Activated CD4-positive, alpha-beta memory T cell treated with anti-CD3 and anti-CD28 coated beads, Interleukin-2, amount 10 ng/mL, durations not matched to agents 7 days and 5 days (primary cell): ENCODE measurements at places on chromosomes 5 and 9. TPM values are rescaled to one million over a fixed set of nuclear protein-coding genes. Genes with fewer than 3 reads are reported as not detected.

The ACOT12 gene
- total RNA-seq: not detected

The SLC25A51 gene
- 28.4 TPM for total RNA-seq

The PCSK1 gene
- total RNA-seq: not detected

The RASGRF2 gene
- total RNA-seq: 2.4 TPM

The INSL6 gene
- not detected for total RNA-seq

DNA sequence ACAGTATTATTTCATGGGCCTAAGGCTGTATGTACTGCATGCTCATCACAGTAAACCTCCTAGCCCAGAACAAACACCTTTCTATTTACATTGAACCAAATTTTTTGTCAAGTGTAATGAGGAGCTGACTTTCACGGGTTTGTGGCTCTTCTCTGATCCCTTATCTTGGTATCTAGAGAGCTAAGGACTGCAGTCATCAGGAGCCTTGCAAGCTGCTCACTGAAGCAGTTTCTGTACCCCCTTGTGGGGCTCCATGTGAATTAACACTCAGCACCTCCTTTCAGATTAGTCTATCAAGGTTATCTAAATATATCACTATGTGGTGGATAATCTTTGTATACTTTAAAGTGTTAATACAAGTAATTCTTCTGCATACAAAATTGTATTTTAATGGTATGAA is 108.2 kb downstream of the AUH start:
- DNase-seq: peak; percentile 66

DNA sequence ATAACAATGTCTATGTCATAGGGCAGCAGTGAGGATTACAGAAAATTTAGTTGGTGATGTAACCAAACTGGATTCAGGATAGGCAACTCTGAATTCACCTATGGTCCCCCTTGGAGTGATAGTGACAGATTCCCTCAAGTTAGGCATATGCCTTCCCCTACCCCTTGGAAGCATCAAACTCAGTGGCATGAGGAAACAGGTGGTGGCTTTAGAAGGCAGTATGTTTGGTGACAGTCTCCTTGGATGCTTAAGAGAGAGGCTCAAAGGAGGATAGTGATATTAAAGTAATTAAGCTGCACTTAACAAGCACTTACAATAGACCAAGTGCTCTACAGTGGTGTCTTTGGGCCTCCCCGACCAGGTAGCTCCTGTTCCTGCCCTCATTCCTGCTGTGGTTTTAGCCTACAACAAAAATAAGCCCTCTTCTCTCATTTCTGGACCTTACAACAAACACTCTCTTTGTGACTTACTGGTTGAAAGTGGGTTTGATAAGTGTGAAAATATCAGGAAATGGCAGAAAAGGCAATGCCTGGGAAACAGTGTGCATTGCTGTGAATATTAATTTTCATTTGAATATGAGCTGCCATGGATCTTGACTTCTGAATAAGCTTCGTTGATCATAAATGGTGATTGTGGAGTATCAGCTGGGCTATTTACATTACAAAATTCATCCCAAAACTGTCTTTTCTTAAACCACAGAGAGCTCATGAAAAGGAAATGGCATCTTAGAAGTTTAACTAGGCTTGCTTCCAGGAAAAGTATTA is 29.2 kb downstream of the NR4A3 start:
- DNase-seq: no peak

DNA sequence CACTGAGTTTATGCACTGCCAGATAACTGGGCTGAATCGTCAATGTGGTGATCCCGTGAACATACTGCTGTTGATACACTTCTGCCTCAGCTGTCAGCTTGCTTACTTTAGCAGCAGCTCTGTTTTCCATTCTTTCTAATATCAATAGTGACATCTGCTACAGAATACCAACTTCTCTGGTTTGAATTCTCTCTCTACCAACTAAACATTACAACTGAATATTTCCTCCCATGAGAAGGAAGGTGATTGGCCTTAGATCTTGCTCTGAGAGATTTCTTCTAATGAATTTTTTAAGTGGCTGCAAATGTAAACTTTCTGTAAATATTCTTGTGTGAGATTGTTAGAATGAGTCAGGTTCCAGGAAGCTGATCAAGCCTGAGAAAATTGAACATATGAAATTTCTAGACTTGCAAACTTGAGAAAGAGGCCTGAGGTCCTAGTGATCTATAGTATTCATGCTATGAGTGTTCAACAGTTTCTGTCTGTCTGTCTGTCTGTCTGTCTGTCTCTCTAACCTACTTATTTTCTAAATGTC is 205.5 kb upstream of the CDKN2B start:
- no peak for DNase-seq

DNA sequence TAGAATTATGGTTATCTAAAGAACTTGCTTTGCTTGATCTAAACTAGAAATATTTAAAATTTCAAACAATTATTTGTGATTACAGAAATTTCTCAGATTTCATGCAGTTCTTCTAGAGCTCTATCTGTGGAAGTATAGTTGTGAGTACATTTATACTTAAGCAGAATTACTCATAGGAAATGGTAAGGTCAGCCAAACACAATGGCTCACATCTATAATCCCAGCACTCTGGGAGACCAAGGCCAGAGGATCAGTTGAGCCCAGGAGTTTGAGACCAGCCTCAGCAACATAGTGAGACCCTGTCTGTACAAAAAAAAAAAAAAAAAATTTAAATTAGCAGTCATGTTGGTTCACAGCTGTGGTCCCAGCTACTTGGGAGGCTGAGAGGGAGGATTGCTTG is 71.0 kb downstream of the INVS start:
- no peak for DNase-seq

DNA sequence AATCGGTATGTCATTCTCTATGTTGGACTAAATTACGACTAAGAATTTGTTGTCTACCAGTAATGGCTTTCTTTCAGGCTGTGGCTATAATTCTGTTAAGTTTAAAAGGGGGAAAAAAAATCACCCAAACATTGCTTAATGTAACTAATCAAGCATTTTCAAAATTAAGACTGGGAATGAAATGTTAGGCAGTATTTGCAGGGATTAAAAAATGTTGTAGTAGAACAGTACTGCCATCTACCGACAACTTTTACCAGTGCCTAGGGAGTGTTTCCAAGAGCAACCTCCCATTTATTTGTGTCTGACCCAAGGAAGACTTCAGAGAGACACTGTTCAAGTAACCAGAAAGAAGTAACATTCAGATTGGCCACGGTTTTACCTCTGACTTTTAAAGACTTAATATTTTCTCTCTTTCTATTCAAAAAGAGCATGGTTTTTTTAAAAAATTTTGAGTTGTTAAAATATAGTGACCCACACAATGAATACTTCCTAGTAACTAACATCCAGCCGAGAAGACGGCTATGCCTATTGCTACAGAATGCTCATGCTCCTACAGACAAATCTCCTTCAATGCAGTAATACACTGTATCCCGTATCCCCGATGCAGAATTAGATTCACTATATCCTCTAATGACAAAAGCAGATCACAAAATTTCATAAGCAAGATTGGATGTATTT is 92.4 kb downstream of the ARL15 start:
- no peak for DNase-seq

DNA sequence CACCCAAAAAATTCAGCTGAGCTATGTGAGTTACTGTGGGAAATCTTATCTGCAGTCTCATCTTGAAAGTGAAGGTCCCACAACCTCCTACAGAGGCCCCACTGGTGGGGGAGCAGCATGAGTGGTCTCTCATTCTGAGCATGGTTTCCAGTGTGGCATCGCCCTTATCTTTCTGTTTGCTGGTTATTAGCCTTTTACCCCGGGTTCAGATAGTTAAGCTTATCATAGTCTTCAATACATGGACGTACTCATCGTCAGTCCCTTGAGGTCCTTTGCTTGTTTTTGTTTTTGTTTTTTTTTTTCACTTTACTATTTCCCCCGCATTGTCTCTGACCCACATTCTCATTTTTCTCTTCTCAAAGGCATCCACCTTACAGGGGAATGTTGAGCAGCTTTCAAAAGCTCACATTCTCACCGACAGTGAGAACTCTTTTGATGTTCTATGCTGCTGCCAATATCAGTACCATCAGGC is 7.7 kb upstream of the HAVCR2 start:
- DNase-seq: no peak

- DNase-seq: no peak
Observed at GRCh38 chr5:170397059-170397458, 7.9 kb upstream of the KCNMB1 start.

- DNase-seq: no peak
Observed at GRCh38 chr5:155665361-155665760, 651.8 kb downstream of the KIF4B start.

- DNase-seq: no peak
Observed at GRCh38 chr5:112004867-112005622, 248.1 kb upstream of the NREP start.

DNA sequence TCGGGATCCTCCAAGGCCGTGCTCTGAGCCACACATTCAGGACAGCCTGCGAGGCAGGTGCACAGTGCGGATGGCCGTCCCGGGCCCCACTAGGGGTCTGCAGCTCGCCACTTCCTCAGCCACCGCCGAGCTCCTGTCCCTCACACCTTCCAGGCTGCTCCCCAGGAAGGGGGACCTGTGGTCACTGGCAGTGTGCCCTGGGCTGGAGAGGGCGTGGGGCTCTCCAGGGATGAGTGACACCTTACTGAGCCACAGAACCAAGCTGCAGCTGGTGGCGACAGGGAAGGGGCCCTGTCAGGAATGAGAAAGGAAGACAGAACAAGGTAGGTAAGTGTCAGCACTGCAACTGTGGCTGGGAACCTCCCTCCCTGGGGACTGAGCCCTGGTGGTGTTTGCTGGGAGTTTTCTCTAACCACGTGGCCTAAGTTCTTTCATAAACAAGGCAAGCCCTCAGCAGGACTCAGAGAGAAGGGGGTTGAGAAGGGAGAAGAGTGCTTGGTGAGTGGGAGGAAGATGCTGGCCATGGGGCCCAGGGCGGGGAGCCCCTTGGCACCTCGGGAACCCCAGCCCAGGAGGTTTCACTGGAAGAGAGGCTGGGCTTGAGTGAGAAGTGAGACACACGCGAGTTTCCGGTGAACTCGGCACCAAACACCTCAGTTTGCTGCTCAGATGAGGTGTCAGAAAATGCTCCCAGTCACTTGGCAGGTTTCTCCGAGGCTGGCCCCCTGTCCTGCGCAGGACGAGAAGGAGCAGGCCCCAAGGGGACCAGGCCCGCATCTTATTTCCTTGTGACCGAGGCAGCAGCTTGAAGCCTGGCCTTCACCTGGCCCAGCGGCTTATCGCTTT is 5.2 kb downstream of the IL13 start:
- peak; percentile 61 for DNase-seq

DNA sequence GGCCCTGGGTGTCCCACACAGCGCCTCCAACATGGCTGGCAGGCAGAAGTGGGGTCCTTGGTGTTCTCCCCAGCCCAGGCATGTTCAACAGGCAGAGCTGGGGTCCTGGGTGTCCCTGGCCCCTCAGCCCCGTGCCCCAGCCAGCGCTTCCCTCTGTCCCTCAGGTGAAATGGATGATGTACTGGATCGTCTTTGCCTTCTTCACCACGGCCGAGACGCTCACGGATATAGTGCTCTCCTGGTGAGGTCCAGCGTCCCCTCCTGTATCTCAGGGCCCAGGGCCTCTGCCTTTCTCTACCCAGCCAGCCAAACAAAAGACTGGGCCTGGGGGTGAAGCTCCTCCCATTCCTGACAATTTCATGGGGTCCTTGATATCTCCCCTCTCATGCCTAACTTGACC is 2.4 kb downstream of the REEP2 start:
- DNase-seq: no peak

GRCh38 chr5:158854260-158854783 is 245.4 kb downstream of the EBF1 start:
- no peak for DNase-seq

DNA sequence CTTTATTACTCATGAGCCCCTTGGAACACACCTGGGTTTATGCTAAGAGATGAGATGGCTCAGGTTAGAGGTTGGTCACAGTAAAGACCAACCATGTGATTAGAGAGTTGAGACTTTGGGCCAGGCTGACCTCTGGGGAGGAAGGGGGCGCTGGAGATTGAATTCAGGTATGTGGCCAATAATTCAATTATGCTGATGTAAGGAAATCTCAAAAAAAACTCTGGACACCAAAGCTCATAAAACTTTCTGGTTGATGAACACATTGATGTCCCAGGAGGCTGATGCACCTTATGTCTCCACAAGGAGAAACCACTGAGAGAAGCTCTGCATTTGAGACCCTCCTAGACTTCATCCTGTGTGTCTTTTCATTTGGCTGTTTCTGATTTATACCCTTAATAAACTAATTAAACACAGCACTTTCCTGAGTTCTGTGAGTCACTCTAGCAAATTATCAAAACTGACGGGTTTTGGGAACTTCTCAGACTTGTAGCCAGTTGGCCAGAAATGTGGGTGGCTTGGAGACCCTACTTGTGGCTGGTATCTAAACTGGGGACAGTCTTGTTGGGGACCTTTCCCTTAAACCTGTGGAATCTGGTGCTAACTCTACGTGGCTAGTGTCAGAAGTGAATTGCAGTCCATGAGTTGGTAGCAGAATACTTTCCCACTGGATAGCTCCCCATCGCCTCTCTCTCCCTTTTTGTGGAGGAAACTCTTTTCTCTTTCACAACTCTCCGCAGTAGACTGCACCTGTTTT is 7.5 kb upstream of the CCL27 start:
- DNase-seq: no peak

DNA sequence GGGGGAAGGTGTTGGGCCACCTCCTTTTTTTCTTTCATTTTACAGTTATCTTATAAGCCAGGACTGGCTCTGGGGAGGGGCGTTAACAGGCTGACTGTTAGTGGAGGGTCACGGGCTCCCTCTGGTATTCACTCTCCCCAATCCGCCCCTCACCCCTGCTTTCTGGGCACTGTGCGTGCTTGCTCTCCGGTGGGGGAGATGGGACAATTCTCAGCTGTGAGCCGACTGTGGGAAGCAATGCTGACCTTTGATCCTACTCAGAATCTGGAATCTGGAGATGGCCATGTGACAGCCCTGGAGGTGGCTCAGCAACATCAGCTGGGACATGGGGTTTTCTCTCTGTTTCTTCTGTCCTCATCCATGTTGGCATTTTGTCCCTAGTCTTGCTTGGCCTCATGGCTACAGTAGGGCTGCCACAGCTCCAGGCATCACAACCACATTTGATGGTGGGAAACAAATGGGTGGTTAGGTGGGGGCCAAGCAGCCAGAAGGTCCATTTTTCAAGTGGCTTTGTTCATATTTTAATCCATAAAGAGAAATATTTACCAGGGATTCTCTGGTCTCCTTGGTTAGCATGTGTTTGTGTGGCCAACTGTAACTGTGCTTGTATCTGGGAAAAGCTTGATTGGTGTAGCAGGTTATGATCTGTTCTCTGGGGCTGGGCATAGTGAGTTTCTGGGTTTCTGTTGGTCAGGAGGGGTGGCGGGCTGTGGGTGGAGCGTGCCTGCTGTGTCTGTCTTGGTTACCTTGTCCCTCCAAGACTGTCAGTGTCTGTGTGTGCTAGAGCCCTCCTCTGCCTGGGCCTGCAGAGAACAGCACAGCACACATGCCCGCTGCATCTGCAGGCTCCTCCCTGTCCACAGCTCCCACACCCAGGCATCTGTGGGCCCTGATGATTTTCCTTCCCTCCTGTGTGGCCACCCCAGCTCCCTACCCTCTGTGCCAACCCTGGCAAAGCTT is 12.4 kb downstream of the WNK2 start:
- no peak for DNase-seq

DNA sequence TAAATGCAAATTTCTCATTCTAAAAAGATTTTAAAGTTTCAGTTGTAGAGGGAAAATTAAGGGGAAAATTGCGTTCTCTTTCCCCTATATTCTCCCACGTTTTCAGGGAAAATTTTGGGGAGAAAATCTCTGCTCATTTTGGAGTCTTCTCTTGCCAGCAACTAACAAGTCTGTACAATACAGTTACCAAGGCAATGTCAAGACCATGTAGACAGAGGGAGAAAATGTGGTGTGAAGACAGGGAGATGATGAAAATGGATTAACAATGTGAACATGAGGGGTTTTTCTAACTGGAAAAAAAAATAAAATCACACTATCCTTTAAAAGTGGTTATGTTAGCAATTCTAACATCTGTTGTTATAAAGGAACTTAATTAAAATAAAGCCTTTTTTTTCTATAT is 22.3 kb downstream of the SLC1A3 start:
- DNase-seq: no peak
